Tibial nerve (tissue), 4 donors: ENCODE measurements at places on chromosomes 3 and 15. TPM values are rescaled to one million over a fixed set of nuclear protein-coding genes. Genes with fewer than 3 reads are reported as not detected.

EDC3 gene
- total RNA-seq: 18.8 TPM

SPSB4 gene
- not detected for total RNA-seq

CSPG4 gene
- total RNA-seq: 101 TPM

DNA sequence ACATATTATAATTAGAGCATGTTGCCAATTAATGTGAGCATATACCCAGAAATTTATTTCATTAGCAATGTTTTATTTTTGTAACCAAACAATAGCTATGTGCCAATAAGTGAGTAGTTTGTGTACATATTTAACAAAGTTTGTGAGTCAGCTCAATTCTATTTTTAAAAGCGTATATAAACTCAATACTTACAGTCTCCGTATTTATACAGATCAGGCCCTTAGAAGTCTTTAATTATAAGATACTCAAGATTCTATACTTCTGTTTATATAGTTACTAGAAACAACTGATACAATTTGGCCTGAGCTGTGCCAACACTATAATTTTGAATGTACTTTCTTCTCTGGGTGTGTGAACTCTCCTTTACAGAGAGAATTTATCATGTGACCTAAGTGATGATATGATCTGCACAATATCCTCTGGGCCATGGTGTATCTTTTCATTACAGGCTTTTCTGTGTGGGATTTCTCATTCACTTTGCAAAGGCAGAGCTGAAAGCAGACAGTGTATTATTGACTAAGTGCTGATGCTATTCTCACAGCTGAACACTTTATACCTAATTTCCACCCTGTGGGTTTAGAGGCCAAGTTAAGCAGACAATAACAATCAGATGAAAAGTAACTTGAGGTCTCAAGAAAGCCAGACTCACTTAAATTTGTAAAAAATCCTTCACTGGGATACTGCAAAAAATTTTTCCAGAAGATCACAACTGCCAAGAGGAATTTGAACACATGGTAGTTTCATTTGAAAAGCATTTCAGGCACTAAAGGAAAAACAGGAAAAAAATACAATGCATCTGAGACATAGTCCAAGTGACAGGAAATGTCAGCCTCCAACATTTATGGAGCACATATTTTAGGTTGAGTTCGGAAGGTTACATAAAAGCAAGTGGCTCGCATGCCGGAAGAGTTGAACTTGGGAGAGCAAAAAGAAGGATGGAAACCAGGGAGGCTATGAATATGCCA is 277.9 kb upstream of the SEMA6D start:
- DNase-seq: no peak

DNA sequence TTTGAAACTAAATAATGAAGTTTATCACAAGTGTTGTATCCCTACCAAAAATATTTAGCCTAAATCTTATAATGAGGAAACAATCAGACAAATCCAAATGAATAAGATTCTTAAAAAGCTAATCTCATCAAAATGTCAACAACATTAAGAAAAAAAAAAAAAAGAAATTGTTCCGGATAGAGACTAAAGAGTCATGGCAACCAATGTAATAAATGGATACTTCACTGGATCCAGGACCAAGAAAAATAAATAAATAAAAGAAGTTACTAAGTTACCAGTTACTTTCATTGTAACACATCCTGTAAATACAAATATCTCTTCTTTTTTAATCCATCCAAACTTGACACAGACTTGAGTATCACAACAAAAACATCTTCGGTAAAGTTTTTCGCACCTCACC is 607 bp downstream of the MRPL47 start:
- DNase-seq: no peak

DNA sequence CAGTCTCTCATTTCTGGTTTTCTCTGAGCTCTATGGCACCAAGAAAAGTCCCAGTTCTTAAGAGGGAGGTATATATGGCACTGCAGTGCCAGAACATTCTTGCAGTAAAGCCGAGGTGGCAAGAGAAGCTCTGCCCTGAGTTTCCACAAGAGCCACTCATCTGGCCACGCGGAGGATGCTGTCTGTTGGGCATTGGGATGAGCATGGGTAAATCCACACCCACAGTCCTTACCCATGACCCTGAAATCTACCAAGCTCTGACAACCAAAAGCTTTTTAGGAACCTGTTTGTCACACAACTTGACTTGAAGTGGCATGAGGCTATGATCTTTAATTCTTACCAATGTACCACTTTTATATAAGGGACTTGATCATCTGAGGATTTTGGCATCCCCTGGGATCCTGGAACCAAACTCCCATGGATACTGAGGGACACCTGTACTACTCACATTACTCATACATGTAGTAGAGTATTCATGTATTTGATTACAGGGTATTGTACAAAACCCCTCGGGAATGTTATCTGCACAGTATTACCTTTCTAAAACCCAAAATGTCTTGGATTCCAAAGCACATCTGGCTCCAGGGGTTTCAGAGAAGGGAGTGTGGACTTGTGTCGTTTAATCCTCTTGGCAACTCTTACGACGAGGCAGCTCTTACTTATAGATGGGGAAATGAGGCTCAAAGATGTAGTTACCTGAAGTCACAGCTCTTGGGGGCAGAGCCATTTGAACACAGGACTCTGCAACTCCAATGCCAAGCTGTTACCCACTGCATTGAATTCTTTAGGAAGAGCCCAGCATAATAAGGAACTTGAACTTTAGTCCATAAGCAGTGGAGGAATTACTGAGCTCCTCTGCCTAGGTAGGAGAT is 8.8 kb downstream of the RPL32 start:
- no peak for DNase-seq

DNA sequence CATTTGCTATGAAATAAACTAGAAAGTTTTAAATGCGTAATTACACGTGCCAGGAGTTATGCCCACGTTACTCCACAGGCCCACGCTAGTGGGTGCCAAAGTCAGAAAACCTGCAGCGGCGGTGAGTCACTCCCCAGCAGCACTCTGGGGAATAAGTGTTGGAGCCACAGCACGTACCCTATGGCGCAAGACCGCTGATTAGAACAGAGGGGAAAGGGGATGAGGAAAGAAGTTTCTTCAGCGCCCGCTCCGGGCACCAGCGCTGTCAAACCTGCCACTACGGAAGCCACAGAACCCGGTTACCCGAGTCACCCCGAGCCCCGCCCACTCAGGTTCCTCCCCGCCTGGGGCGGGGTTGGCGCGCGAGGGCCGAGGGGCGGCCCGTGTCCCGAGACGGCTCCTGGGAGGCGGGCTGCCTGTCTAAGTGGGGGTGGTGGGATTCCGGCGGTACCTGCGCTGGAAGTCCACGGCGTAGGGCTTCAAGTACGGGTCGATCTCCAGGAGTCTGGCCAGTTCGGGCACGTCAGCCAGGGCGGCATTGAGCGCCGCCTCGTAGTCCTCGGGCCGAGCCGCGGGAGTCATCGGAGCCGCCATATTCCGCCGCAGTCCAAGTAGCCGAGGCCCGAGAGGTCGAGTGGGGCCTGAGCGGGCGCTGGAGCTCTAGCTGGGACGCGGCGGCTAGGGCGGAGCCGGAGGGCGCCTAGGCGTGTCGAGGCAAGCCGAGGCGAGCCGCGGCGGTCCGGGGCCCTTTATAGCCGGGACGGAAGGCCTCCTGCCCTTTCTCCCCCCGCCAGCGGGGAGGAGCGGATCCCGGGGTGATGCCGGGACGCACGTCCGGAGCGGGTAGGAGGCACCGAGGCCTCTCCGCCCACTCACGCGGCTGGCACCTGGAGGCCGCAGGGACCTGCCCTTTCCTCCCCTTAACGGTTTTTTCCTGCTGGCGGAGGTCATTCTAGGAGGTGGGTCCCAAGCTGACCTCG is at the start of gene GBE1:
GBE1 (minus strand) TSS at position 722 of the 980 bp plus-strand sequence; CDS start at position 594, 128 bp downstream.
- peak; percentile 89 for DNase-seq
